Natural killer cell (primary cell): ENCODE measurements at places on chromosomes 4 and X. TPM values are rescaled to one million over a fixed set of nuclear protein-coding genes. Genes with fewer than 3 reads are reported as not detected.

MAGEB17 gene
- not detected for total RNA-seq

MMRN1 gene
- 1.2 TPM for total RNA-seq

AWAT2 gene
- not detected for total RNA-seq

AFP gene
- total RNA-seq, result not detected

KCND1 gene
- total RNA-seq, result 3.0 TPM

MAP7D2 gene
- total RNA-seq, result 0.09 TPM

BEX1 gene
- total RNA-seq, result not detected

DSPP gene
- total RNA-seq, result not detected
